Pulmonary artery endothelial cell (primary cell): ENCODE measurements at places on chromosomes 1 and 21. TPM values are rescaled to one million over a fixed set of nuclear protein-coding genes. Genes with fewer than 3 reads are reported as not detected.

Gene AGT
- 0.04 TPM in 1 of 2 replicates, not detected in the other for total RNA-seq

Gene AURKAIP1
- total RNA-seq: 115 and 129 TPM in 2 replicates

Gene RC3H1
- 15.9 and 25.6 TPM in 2 replicates for total RNA-seq

Gene ASCL5
- not detected in 2 replicates for total RNA-seq

Gene MATN1
- total RNA-seq: not detected in 2 replicates

Gene ADORA1
- not detected in 2 replicates for total RNA-seq

Gene LPAR3
- total RNA-seq: 0.67 TPM in 1 of 2 replicates, not detected in the other

Gene RBM11
- total RNA-seq: not detected in 2 replicates

Gene DSCAM
- total RNA-seq: not detected in 2 replicates

Gene S100A9
- 0.13 and 0.95 TPM in 2 replicates for total RNA-seq

Gene FAM167B
- total RNA-seq: 1.6 and 5.5 TPM in 2 replicates

Gene TCHHL1
- not detected in 2 replicates for total RNA-seq

Gene S1PR1
- total RNA-seq: 222 and 234 TPM in 2 replicates

Gene GPR161
- total RNA-seq: 26.0 and 40.3 TPM in 2 replicates

Gene HLX
- 7.8 and 16.3 TPM in 2 replicates for total RNA-seq

Gene CLEC20A
- total RNA-seq: not detected in 2 replicates

Gene TMEM35B
- total RNA-seq: 25.6 and 27.2 TPM in 2 replicates

Gene NES
- 285 and 293 TPM in 2 replicates for total RNA-seq

Gene MEX3A
- 5.0 and 6.5 TPM in 2 replicates for total RNA-seq

Gene WDR64
- total RNA-seq: not detected in 2 replicates

Gene PLEKHA6
- total RNA-seq: 5.7 and 6.8 TPM in 2 replicates

Gene SIM2
- 0.07 TPM in 1 of 2 replicates, not detected in the other for total RNA-seq

Gene RIPK4
- 0.04 TPM in 1 of 2 replicates, not detected in the other for total RNA-seq
